Cardiac septum (tissue), 1 donor: ENCODE measurements at places on chromosomes 12 and 14. TPM values are rescaled to one million over a fixed set of nuclear protein-coding genes. Genes with fewer than 3 reads are reported as not detected.

KCNK10 gene
- total RNA-seq: not detected

ARHGEF25 gene
- total RNA-seq: 15.0 TPM

TAS2R8 gene
- not detected for total RNA-seq

GRCh38 chr12:6958609-6959057 is 7.5 kb downstream of the PTPN6 start:
- DNase-seq: no peak

- DNase-seq: no peak
Observed at GRCh38 chr12:102638777-102639176, 158.4 kb upstream of the IGF1 start.

DNA sequence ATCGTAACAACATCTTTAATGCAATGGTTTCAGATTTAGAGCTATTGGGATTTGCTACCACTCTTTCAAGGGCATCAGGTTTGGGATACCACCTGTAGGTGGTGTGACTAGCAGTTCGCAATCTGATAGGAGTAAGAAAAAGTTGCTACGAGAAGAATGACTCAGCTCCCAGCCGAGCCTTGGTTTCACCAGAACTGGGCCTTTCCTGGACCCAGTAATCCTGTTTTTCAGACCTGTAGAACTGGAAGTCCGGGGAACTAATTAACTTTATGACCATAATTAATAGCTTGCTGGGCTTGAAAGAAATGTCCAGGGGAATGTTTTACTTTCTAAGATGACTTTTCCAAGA is 770 bp downstream of the ABHD4 start:
- no peak for DNase-seq

DNA sequence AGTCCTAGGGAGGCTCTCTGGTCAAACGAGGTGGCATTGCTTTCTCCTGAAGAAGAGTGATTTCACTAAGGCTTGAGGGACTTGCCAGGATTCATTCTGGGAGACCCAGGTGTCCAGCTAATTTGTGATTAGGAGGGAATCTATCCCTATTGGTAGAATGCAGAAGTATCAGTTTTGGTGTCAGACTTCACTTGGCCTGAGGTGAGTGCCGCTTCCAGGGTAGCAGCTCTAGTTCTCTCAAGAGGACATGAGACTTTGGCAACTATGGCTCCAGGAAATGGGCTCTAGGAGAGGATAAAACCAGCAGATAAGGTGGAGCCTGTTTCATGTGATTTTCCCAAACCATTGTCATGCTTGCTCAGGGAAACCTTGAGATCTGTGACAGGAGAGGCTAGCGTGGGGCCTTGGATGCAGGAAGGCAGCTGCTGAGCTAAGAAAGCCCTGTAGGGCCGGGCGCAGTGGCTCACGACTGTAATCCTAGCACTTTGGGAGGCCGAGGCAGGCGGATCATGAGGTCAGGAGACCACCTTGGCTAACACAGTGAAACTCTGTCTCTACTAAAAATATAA is 11.6 kb upstream of the TMEM117 start:
- DNase-seq: no peak
